ENCODE measurements at places on chromosomes 1 and 21.

DNA sequence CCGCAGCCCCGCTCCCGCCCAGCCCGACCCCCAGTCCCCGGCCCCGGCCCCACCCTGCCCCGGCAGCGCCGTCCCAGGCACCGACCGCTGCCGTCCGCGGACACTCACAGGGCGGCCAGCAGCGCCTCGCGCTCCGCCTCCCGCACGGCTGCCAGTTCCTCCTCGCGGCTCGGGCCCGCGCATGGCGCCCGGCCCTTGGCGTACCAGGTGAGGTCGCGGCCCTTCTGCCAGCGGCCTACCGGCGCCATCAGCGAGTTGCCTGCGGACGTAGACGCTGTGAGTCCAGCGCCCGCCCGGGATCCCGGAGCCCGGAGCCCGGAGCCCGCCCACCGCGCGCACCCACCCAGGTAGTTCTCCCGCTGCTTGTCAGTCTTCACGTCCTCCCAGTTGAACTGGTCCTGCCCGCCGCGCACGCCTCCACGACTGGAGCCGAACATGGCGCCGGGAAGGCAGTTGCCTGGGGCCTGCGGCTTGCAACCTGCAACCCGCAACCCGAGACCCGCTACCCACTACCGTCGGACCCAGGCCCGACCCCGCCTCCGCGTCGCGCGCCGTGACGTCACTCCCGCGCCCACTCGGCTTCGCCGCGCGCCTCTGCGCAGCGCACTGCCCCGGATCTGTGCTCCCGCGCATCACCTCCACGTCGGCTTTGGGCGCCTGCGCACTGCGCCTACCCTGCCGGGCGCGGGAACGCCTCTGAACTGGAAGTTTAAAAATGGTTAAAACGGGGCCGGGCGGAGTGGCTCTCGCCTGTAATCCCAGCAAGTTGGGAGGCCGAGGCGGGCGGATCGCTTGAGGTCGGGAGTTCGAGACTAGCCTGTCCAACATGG is at the start of gene C1orf35:
Gene C1orf35 (minus strand): TSS at position 535 of the 830 bp plus-strand sequence. CDS start 98 bp downstream, at position 437.
- peak; percentile 93 for DNase-seq

DNA sequence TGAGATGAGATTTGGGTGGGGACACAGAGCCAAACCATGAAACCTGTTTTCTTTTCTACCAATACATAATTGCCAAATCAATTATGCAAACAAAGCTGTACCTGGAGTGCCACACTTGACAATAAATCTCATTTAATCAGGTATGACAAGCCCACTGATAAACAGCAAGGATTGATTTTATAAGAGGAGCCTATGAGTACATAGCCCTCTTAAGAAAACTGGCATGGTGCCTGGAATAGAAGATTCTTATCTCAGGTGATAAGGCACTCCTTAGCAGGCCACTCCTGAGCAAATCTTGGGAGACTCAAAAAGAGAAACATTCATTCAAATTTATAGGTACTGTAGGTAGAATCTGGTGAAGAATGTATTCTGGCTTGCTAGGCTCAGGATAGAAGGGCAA is 28.6 kb upstream of the PDE4B start:
- no peak for DNase-seq

DNA sequence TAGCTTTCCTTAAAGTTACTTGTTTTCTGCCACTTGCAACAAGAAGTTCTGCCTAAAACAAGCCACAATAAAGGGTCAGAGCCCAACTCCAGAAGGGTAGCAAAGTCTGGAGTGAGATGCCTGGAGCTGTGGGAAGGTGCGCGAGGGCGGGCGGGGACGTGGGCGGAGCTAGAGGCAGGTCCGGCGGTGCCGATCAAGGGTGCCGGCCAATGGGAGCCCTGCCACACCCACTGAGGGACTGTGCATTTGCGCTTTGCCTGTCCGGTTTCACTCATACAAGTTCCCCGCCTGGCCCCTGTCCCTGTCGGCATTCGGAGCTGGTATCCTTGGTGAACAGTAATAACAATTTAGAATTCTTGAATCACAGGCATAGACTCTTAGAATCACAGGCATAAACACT is 732.4 kb downstream of the MATN1 start:
- DNase-seq = no peak

- DNase-seq = no peak
Measured at GRCh38 chr1:31576743-31577455, 584 bp downstream of the TINAGL1 start.

DNA sequence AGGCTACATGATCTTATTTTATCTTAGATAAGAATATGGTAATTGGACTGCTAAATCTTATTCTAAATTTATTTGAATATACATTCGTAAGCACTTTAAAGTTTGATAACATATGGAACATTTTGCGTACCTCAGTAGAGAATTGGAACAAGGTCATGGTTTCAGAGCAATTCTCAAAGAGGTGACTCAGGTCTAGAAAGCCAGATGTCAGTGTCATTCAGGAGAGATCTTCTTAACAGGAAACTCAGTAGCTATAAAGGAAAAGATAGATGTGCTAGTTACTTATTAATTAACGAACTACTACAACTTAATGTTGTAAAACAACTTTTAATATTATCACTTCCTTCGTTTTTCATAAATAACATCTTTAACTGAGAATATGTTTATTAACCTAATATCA is 142.5 kb downstream of the USP25 start:
- no peak for DNase-seq

DNA sequence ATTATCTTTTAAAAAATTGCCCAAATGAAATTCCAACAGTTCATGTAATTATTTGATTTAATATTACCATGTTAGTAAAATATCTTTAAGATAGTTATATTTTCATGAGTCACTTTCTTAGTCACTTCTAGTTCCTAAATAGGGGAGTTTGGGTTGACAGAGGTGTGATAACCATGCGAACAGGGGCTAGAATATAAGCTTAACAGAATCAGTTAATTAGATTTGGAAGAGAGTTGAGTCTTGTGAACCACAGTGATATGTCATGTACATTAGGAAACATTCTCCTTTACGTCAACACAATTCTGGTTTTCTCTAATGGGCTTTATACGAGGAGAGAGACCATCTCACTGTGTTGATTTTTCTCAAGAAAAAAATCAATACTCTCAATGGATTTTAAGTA is 64.8 kb upstream of the ZNF281 start:
- no peak for DNase-seq

GRCh38 chr1:155134880-155135414 is 705 bp upstream of the SLC50A1 start:
- peak; percentile 44 for DNase-seq

DNA sequence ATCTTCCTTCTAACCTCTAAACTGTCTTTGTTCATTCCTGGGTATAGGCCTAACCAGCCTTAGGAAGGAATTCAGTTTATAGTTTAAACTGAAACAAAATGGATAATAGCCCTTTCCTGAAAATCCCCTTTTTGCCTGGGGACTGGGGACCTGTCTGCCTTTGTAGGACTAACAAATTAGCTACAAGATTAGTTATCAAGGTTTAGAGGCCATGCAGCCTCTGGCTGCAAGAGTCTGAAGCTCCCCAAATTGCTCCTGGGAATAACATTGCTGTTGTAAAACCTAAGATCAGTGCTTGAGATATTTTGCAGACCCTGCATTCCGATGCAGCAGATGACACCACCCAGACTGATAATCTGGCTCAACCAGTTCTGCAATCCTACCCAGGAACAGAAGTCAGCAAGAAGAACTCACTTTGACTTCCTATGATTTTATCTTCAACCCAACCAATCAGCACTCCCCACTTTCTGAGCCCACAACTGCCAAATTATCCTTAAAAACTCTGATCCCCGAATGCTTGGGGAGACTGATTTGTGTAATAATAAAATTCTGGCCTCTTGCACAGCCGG is 96.6 kb upstream of the ETV3 start:
- no peak for DNase-seq

- DNase-seq = no peak
Measured at GRCh38 chr1:75901371-75901770, 30.8 kb downstream of the ASB17 start.

- no peak for DNase-seq
Measured at GRCh38 chr1:204345941-204346645, 13.6 kb downstream of the PLEKHA6 start.

- DNase-seq = no peak
Measured at GRCh38 chr1:78950826-78951225, 55.7 kb downstream of the ADGRL4 start.

GRCh38 chr1:81802707-81803430 is 2.1 kb downstream of the ADGRL2 start:
- DNase-seq = no peak

GRCh38 chr1:204105131-204105515 is 32.2 kb downstream of the SOX13 start:
- no peak for DNase-seq

GRCh38 chr1:168466714-168467131 is 77.1 kb downstream of the XCL2 start:
- DNase-seq = no peak

DNA sequence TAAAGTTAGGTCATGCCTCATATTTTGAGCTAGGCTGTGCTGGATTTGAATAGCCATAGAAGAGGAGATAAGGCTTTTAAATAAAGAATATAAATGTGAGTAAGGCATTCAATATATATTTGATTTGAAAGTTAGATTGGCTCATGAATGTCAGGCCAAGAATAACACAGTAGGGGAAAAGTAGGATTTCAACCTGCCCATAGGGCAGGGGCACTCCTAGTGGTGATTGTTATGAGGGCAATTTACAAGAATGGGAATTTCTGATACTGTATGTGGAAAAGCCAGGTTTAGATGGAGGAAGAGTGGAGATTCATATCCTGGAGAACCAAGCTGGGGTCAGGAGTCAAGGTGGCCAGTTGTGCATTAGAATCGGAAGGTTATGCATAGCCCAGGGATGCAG is 74.9 kb downstream of the DNAH14 start:
- no peak for DNase-seq

GRCh38 chr1:67339623-67340343 is 32.1 kb downstream of the IL12RB2 start:
- DNase-seq = no peak

DNA sequence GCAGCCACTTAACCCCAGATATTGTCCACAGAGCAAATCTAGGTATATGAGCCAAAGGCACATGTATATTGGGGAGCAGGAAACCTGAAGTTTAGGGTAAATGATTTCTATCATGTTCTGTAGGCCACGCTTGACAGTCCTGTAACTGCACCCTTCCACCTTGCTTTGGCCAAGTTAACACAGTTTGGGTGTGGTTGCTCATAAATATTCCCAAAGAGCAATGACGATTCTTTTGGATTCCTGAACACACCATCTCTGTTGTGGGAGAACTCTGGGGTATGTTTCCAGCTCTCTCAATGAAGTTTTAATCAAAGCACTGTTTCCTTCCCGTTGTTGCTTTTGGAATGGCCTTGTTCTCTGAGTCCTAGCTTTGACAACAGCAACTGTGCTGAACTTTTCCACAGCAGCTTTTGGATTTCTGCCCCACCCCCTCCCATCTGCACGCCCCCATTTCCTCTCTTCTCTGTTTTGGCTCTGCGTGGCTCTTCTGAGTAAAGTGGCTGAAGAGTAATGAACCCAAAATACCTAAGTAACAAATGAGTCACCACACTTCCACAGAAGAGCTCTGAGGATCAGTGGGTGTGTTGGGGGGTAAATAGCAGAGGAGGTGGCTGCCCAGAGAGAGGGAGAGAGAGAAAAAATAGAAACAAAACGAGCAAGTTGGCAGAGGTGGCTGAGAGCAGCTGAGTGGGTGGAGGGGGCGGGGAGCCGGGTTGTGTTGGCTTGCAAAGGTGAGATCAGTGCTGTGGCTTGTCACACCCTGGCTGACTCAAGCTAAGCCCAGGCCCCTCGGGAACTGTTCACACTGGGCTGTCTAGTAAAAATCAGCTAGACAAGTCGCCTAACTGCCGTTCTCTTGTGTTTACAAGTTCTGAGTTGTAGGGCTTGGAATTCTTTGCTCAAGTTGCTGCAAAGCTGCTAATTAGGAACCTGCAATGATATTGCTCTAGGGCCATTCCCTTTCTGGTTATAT is 26.9 kb upstream of the RAP1A start:
- DNase-seq = peak; percentile 90

DNA sequence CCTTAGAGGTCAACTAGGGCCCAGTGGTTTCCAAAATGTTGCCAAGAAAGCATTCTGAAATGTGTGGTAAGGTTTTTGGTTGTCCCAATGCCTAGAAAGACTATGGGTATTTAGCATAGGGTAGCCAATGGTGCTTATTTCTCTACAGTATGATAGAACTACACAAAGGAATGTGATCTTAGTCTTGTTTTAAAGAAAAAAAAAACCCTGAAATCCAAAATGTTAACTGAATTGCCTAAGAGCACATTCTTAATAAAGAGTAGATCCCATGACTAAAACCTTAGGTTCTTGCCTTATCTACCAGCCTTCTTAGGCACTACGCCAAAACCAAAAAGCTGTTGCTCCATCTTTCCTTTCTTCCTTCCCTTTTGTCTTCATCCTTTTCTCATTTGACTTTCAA is 428.2 kb downstream of the MRPL39 start:
- DNase-seq = no peak

GRCh38 chr1:202781180-202781579 is 27.0 kb downstream of the KDM5B start:
- DNase-seq = no peak

GRCh38 chr21:26794597-26795411 is 50.4 kb downstream of the ADAMTS1 start:
- no peak for DNase-seq

GRCh38 chr1:23627069-23627735 is 64.4 kb upstream of the RPL11 start:
- no peak for DNase-seq

DNA sequence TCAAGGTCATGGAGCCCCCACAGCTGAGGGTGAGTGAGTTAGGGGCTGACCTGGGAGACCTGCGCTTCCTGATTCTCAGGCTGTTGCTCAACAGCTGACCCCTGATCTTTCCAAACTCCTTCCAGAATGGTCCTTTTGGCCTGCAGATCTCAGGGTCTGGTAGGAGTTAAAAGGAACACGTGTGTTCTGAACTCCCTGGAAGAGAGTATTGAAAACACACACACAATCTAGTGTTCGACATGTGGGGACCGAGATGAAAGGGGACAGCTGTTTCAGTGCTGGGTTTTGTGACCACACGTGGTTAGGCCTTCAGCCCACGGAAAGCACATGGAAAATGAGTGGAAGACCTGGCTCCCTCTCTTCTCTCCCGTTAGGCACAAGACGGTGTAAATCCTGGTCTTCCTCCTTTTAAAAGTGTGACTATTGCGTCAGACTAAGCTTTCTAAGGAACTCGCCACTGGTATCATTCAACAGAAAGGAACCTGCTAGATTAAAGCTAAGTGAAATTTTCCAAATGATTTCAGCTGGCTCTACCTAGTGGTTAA is 49.6 kb downstream of the RUNX1 start:
- no peak for DNase-seq

DNA sequence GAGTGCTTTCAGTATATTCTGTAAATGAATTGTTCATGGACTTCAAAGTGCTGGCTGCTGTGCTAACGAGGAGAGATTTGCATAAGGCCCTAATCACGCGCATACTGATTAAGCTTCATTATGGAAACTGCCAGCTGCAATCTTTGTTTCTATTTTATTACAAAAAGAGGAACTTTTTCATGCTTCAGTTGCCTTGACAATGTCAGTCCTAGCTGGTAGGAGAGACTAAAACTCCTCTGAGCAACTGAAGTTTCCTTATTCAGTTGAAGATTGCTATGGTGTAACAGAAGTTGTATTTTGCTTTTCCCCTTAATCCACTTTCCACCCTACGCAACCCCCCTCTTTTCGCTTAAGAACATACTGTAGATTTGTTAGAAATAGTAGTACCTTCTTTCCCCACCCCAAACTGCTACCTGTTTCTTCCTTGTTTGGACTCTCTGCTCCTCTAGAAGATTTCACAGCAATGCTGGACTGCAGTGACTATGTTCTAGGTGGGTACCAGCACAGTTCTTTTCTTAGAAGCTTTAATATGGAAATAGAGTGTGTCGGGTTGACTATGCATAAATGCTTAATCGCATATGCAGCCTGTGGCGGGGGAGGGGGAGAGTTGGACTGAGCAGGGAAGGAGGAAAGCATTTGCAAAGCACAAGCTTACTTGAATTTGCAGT is 108.3 kb downstream of the POU2F1 start:
- DNase-seq = no peak

GRCh38 chr1:29830916-29831315 is 594.6 kb downstream of the PTPRU start:
- DNase-seq = no peak

Data from stimulated activated CD8-positive, alpha-beta memory T cell treated with anti-CD3 and anti-CD28 coated beads, Interleukin-7, amount 100 ng/mL, for 24 hours (primary cell).